ENCODE measurements at places on chromosomes 5 and 9.

- no peak for DNase-seq
Measured at GRCh38 chr5:160655717-160656116, 196.3 kb downstream of the ATP10B start.

- DNase-seq: no peak
Measured at GRCh38 chr9:77588271-77588937, 59.7 kb downstream of the GNA14 start.

DNA sequence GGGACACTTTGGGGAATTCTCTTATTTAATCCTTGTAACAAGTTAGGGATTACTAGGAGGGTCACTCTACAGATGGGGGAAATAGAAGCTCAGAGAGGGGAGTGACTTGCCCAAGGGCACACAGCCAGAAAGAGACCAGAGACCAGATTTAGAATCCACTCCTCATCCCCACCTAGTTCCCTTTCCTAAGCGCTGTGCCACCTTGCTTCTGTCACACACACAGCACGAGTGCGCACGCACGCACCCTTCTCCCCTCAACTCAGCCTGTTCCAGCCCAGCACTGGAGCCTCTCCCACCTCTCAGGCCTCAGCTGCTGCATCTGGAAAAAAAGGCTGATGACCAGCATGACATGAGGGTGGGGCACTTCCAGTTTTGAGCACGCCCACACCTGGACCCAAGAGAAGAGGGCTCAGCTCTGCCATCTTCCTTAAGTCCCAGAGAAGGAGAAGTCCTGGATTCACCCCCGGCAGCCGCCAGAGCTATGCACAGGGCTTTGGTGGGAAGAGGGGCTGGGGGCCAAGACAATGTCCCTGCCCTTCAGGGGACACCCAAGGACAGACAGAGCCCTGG lies 18.5 kb downstream of the NR5A1 start:
- no peak for DNase-seq

DNA sequence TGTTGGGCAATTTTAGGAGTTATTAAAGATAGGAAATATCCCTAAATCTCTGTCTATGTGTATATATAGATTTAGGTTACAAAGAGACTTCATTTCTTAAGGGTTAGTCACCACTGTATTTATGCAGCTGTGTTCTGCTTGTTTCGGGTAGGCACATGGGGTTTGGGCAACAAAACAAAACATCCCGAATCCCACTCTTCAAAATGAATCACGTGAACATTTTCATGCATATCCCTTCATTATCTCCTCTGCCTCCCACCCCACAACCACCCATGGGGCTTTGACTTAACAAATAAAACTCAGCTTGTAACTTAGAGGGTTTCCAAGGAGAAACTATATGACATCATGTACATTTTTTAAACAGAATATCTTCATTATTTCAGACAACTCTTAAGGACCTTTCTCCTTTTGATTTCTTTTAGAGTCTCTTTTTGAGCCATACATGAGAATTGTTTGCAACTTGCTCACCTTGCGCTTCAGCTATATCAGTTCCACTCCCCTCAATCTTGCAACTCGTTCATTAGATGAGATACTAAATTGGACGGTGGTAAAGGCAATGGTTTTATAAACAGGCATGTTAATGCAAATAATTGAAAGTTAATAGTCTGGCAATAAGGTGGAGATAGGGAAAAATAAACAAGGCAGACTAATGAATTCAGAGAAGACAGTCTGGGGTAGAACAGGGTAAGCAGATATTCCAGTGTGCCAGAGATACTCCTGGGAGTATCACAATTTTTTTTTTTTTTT lies 136.7 kb downstream of the CD180 start:
- DNase-seq: no peak

DNA sequence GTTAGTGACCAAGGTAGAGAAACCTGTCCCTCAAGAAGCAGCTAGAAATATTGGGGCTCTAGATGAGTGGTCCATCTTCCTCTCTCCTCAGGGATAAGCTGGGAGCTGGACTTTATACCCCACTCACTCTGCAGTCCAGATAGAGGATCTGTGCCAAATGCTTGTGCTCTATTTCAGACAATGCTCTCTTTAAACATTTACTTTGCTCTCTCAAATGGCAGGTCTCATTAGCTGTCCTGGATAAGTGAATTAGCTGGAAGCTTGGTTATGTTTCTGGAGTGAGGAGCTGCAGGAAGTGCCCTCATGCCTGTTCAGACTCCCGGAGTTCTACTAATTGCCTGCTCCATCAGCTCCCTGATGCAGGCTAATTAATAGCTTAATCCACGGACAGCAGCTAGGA lies 151.1 kb upstream of the CCDC152 start:
- no peak for DNase-seq

- no peak for DNase-seq
Measured at GRCh38 chr9:110040788-110041187, 167.2 kb downstream of the C9orf152 start.

- no peak for DNase-seq
Measured at GRCh38 chr9:125685167-125685566, 21.8 kb downstream of the MAPKAP1 start.

- no peak for DNase-seq
Measured at GRCh38 chr5:169609716-169610115, 26.1 kb downstream of the SPDL1 start.
